ENCODE measurements at places on chromosomes 13 and 19.
A peak's percentile ranks its signal among the peaks of the same experiment; 100 is the strongest.

DNA sequence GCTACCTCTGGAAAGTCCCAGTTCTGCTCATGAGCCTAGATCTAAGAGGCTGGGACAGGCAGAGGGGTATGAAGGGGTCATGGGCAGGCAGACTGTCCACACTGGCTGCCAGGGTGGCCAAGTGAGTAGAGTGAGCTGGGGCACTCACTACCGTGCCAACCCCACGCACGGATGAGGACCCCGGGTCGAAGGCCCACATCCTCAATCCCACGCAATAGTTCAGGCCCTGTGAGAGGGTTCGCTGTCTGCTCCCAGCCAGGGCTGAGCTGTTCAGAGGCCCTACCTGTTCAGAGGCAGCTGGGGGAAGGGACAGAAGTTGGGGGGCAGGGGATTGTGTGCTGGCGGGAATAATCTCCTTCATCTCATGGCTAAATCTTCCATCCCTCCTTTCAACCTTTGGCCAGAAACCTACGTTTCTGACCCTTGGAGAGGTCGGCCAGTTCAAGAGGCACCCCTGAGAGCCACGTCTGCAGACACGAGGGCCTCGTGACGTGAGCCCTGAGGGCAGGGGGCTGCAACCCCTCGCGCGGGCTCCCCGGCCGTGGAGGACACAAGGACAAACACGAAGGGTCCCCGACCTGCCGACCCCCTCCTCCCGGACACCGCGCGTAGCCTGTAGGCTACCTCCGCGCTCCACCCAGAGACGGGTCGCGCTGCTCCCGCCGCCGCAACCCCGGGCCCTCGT is 1.0 kb upstream of the RPS5 start:
- DNase-seq = no peak

DNA sequence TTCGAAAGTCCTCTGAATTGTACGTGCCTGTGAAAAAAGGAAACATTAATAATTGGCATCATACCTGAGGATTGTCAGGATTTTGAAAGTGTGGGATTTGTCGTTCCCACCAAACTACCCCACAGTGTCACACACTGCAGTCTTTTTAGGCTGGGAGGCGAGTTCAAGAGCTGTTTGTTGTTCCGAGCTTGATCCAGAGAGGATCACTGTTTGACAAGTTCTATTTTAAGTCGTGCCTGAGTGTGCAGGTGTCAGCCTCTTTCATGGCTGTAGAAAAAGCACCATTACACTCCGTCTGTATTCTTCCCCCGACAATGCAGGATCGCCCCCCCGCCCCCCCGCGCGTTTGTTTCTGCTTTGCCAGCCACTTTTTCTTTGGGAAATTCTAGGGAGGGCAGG is 635 bp upstream of the NBEA start:
- DNase-seq = no peak

GRCh38 chr19:8438236-8438635 is 6.5 kb upstream of the HNRNPM start:
- no peak for DNase-seq

DNA sequence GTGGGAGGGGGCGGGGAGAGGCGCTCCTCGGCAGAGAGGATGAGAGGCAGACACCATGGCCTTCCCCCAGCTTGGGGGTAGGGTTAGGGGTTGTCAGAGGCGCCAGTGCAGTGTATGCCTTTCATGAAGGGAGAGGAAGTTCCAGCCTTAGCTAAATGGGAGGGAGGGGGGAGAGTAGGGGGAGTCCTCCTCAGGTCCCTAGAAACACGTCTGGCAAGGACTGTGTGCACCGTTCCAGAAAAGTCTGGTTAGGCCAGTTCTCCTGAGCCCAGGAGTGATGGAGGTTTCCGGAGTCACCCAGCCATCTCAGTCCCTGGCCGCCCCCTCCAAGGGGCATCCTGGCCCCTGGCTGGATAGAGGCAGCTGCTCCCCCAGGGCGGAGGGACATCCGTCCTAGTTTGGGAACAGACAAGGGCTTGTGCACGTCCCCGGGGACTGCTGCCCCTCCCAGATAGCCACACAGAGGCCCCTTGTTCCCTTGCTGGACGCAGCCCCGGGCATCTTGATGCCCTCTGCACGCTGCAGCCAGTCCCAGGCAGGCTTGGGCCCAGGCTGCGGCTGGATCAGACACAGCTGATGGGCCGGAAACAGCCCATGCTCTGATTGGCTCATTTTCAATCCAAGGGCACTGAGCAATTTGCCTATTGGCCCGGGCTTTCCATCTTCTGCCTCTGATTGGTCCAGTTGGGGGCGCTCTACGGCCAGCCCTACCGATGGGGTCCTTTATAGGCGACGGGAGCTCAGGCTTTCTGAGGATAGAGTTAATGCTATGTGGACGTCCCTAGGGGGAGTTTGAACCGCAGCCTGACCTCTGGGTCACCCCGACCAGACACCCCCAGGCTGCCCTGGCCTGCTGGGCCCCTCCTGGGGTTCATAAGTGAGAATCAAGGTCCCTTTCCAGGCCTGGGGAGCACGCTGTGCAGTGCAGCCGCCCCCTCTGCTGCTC is 3.8 kb downstream of the S1PR2 start:
- peak; percentile 73 for DNase-seq

GRCh38 chr19:35392742-35393715 is 22.2 kb downstream of the GPR42 start:
- no peak for DNase-seq

GRCh38 chr13:107422421-107422820 is 792.9 kb downstream of the LIG4 start:
- no peak for DNase-seq

- no peak for DNase-seq
These were observed 37.9 kb downstream of the MLLT1 start for GRCh38 chr19:6241680-6242377.

- no peak for DNase-seq
These were observed 66.6 kb upstream of the C1QTNF9B start for GRCh38 chr13:23963947-23964346.

GRCh38 chr13:72405441-72405840 is 322.0 kb downstream of the MZT1 start:
- no peak for DNase-seq

- no peak for DNase-seq
These were observed 881.8 kb downstream of the SLITRK5 start for GRCh38 chr13:88552966-88553365.

DNA sequence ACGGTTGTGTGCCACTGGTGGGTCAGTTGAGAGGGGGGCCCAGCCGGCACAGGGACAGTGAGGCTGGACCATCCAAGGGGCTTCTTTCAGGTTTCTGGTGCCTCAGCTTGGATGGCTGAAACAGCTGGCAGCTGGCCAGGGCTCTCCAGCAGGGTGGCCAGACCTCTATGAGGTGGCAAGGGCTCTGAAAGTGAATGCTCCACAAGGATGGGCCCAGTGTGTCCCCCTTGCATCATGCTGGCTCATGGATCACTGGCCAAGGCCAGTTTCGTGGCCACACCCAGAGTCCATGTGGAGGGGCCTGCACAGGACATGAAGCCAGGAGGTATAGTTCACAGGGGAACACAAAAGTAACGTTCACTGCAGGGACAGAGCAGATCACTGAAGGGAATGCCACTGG is 49.6 kb downstream of the CDADC1 start:
- no peak for DNase-seq

DNA sequence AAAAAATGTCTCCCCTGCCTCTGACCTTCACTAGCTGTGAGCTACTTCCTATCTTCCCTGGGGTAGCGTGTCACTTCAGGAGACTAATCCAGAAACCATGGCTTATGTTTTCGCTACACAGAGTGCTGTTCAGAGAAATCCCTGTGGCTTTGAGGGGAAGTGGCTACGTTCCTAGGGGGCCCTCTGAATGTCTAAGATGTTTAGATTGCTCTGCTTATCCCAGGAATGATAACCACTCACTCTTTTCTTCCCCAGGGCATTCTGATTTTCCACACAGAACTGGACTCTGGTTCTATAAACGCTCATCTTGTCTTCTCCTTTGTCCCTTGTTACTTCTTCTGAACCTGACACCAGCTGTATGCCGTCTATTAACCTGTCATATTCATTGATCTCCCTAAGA is 572.5 kb downstream of the OLFM4 start:
- DNase-seq = no peak

DNA sequence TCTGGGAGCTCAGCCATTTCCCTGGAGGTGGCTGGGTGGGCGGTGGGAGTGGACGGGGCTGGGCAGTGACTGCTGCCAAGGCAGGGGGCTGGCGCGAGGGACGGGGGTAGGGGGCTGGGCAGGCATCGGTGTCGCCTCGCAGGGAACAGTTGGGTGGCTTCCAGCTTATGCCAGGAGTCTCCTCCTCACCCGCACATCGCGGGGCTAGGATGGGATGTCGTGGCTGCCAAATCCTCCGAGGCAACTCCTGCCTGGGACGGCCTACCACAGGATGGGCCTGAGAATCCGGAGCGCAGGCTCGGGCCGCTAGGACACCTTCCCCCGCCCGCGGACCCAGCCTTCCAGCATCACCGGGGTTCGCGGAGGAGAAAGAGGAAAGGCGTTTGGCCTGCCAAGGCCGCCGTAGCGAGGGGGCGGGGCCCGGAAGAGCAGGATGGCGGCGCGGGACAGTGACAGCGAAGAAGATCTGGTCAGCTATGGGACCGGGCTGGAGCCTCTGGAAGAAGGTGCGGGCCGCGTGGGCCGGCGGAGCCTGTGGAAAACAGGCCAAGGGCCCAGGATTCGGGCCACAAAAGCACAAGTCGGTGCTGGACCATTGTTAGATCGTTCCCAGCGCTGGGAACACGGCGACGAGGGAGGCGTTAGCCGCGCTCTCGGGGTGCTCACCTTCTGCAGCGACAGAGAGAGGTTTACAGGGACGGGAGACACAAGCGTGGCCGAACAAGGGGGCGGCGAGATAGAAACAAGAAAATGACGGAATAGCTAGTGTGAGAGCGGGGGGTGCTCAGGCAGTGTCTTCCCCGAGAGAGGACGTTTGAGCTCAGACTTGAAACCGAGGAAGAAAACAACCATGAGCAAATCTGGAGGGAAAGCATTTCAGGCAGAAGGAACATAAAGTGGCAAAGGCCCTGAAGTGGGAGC is at the start of gene GPATCH1:
Gene GPATCH1 (plus strand): TSS at position 421 of the 921 bp plus-strand sequence. CDS start 13 bp downstream, at position 434.
- peak; percentile 84 for DNase-seq

DNA sequence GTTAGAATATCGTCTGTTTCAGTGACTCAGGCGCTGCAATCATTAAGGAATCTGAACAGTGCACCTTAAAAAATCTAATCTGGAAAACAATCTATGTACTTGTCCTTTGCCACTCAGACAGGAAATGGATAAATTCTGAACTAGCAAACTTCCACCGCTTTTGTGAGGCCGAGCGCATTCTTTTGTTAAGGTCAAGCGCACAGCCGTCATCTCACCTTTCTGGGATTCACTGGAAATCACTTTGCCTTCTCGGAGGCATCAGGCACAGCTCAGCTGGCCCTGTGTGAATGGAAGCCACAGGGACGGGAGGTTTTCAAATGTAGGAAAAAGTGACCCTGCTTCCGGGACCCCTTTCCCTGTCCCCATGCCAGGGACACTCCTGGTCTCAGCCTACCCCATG is 28.2 kb upstream of the SPACA7 start:
- no peak for DNase-seq

GRCh38 chr19:50794074-50794875 is 4.1 kb downstream of the ACP4 start:
- DNase-seq = no peak

DNA sequence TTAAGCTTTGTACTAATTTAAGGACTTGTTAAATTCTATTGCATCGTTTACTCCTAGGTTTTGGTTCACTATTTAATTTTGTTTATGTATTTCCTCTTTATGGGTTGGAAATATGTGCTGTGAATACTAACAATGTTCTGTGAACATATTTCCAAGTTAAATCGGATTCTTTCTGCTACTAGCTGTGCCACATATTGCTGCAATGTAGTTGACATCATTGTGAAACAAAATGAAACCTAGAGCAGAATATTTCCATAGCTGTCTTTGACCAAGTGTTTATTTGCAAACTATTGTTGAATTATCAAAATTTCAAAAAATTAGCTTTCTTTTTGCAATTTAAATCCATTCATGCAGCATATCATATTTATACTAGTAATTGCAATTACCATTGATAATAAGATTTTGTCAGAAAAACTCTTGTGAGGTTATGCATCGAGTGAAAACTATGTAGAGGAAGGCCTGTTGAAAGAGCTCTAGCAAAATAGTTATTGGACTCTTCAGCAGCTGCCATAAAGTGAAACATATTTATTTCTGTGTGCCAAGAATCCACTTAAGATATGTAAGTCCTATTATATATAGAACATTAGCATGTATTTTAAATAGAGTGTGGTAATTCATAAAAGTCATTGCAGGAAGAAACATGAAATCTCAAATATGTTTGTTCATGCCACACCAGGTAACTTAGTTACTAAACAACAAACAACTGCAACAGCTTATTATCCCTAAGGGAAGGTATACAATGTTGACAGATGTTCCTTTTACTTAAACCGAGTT is 575.1 kb downstream of the SLITRK6 start:
- no peak for DNase-seq

DNA sequence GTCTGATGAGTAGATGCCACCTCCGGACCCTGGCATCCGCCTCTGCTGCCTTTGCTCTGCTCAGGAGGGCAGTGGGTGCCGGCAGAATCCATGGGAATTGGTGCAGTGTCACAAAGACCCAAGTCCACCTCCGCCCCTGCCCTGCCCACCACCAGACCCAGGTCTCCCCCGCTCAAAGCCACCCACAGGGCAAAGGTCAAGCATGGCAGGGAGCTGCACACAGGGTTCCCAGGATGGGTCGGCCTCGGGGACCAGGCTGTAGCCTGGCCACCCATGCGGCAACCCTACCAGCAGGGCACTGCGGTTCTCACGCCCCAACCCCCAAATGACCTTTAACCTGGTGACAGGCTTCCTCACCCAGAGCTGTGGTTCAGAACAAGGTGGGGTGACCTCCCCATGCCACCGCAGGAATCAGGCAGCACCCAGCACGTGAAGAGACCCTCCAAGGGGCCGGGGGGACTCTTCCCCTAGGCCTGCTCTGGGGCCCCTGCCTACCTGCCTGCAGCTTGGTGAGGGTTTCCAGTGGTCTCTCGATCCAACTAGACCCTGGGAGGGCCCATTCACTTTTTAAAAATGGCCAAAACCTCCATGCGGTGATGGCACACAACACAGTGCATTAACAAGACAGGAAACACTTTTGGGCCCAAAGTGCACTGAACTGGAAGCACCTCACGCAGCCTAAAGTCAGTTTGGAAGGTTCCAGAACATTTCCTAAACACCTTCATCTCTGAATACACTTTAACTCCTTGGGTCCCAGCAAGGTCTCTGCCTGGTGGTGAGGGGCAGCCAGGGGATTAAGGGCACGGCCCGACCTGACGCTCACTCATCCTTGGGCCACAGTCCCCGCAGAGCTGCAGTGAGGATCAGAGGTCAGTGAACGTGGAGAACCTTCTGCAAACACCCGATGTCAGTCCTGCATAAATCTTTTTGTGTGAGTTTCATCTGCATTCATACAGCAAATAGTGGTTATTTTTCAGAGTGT is 11.0 kb downstream of the GAS6 start:
- DNase-seq = peak; percentile 54

All from right atrium auricular region (tissue), 2 donors.